Sciatic nerve (tissue), 2 donors: ENCODE measurements at places on chromosomes 2 and 18.

DNA sequence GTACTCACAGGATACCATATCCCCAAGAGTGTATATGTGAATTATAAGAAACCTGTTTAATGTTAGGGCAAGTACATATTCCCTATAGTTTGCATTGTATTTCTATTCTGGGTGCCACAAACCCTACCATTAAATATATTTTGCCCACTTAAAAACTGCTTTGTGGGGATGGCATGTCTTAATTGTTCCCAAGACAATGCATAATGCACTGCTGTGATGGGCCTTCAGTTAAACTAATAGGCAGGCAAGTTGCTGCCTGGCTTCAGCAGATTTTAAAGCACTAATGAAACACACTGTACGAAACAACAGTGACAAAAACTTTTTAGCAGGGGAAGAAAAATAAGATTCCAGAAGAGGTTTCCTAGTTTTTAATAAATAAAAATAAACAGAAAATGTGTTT lies 104.8 kb upstream of the VRK2 start:
- no peak for DNase-seq

- DNase-seq, result no peak
These were observed 186.9 kb downstream of the MYO1B start for GRCh38 chr2:191432121-191432520.

- no peak for DNase-seq
These were observed 35.1 kb downstream of the HADHB start for GRCh38 chr2:26279886-26280285.

DNA sequence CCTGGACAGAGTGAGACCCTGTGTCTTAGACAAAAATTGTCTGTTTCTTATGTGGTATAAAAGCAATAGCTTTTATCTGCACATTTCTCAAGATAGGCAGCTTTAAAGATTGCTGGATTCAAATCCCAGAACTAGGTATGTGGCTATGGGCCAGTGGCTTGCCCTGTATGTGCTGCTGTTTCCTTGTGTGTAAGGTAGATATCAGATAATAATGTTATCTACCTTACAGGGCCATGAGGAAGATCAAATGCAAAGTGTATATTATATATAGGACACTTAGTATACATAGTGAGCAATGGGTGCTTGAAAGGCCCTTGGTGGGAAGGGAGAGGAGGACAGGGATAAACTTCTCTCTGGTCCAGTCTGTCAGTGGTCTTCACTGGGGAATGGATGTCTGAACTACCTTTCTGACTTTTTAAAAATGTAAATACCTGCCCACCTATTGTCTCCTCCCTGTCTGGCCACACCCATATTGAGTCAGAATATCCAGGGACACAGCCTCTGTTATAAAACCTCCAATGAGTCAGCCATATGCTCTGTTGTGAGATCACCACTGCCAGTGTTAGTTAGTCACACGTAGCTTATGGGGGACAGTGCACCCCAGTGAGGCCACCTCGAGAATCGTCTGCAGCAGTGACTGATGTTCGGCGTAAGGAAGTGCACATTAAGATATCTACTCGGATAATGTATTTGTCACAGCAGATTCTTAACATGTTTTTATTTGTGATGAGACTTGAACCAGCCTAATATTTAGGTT lies 383.4 kb downstream of the PTPRM start:
- DNase-seq, result no peak

GRCh38 chr18:74806700-74807416 lies 209.2 kb downstream of the ZNF407 start:
- no peak for DNase-seq

- DNase-seq, result no peak
These were observed 450.8 kb downstream of the EIPR1 start for GRCh38 chr2:2926858-2927175.

- DNase-seq, result no peak
These were observed 1638.9 kb downstream of the LRP1B start for GRCh38 chr2:140491876-140492275.

GRCh38 chr2:128394007-128394730 lies 75.5 kb upstream of the HS6ST1 start:
- DNase-seq, result peak; percentile 27

GRCh38 chr2:197293252-197294007 lies 17.1 kb downstream of the ANKRD44 start:
- no peak for DNase-seq

- DNase-seq, result no peak
These were observed 22.9 kb downstream of the TGIF1 start for GRCh38 chr18:3472681-3473544.

DNA sequence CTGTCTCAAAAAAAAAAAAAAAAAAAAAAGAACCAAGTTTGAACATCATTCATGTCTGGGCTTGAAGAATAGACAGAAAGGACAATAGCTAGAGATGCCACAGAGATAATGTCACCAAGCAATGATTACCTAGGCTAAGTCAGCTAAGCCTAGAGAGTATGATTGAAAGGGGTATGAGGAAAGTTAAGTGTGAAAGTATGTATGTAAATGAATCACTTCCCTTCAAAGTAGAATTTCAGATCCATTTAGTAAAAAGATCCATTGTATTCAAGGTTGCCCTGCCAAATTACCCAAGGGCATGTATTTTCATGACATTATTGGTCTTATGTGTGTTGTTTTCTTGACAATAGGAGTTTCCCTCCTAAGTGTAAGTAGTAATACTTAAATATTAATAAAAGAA lies 34.1 kb upstream of the SLC39A10 start:
- no peak for DNase-seq

DNA sequence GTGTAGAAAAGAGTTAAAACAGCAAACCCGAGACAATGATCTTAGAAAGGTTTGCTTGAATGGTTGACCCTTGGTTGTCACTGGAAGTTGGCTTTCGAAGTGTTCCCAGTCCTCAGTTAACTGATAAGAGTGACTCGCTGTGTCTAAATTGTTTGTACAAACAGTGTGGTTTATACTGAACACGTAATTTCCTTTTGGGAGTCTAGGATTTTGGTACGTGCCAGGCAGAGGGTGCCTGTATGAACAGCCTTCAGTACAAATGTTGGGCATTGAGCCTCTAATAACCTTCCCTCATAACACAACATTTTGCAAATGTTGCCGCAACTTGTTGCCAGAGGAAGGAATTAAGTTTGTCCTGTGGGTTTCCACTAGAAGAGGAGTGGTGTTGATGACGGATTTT lies 95.8 kb upstream of the DPP10 start:
- DNase-seq, result no peak

DNA sequence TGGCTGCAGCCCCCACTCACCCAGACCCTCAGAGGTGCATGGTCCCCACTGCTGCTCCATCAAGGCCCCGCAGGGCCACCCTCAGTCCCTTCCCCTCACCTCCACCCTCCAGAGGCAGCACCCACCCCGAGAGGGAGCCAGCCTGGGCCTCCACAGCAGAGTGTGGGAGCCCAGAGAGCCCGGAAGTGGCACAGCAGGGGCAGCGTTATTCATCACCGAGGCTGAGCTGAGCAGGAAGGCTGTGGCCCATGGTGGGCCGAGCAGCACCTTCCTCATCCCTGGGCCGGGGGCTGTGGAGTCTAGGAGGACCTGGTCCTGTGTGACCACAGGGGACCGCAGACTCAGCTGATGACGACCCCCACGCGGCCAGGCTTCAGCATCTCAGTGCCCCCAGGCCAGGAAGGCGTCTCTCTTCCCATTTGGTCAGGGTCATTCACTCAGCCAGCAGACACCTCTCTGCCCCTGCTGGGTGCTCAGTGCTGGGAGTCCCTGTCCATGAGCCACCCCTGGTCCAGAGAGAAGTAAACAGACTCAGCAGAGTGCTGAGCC lies 258.1 kb downstream of the ATAD2B start:
- DNase-seq, result no peak

DNA sequence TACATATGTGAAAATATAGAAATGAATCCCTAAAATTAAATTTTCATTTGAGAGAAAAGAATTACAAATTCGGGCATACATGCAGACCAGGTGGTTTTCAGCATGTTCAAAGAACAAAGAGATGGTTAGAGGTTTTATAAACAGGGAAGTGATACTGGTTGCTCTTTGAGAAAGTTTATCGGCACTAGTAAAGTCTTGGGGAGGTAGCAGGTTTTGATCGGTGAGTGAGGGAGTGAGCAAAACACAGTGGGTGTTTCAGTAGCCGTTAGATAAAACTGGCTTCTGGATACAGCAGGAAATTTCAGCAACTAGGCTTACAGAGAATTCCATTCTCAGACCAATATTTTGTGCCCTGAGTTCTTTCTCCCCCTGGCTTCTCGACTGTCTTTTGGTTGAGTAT lies 51.1 kb downstream of the DSC3 start:
- DNase-seq, result no peak
